Activated T-cell treated with anti-CD3 and anti-CD28 coated beads, Interleukin-2, amount 50 U/mL, for 72 hours (primary cell): ENCODE measurements at places on chromosomes 6 and 20. TPM values are rescaled to one million over a fixed set of nuclear protein-coding genes. Genes with fewer than 3 reads are reported as not detected.

Gene OLIG3
- 0.41 TPM for total RNA-seq

Gene LIN28B
- not detected for total RNA-seq

Gene KIZ
- total RNA-seq = 30.9 TPM

Gene TFAP2C
- 0.07 TPM for total RNA-seq

Gene ZNF311
- 1.6 TPM for total RNA-seq

Gene KHDRBS2
- not detected for total RNA-seq
